SHP77 (cell line): ENCODE measurements at places on chromosomes 7 and 10.

- no peak for DNase-seq
These were observed 18.5 kb downstream of the RFC2 start for GRCh38 chr7:74235518-74236268.

DNA sequence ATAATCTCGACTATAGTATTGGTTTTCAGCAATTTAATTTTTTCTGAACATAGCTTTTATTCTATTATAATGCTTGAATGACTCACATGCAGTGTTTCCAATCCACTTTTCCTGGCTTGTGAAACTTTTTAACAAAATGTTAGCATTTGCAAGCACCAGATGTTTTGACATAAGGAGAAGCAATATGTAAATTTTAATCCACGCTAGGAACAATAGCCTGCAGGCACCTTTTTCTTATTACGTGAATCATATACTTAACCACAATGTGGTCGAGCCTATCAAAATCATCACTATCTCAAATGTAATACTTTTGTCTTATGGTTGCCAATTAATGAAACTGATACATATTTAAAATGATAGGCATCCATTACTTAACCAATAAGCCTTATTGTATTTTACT lies 97.1 kb downstream of the TFEC start:
- DNase-seq, result no peak

DNA sequence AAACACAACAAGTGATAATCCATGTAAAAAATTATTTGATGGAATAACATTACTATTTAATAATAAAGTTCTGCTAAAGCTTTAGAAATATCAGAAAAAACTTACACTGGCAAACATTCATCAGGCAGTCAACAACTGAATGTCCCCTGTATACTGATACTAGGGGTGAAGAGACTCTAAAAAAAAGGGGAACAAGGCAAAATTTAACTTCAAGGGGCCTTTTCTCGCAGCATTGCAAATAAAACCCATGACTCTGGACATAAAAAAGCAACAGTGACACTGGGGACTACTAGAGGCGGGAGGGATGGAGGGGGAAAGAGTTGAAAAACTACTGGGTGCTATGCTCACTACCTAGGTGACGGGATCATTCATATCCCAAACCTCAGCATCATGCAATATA lies 5.8 kb upstream of the IFRD1 start:
- DNase-seq, result no peak

DNA sequence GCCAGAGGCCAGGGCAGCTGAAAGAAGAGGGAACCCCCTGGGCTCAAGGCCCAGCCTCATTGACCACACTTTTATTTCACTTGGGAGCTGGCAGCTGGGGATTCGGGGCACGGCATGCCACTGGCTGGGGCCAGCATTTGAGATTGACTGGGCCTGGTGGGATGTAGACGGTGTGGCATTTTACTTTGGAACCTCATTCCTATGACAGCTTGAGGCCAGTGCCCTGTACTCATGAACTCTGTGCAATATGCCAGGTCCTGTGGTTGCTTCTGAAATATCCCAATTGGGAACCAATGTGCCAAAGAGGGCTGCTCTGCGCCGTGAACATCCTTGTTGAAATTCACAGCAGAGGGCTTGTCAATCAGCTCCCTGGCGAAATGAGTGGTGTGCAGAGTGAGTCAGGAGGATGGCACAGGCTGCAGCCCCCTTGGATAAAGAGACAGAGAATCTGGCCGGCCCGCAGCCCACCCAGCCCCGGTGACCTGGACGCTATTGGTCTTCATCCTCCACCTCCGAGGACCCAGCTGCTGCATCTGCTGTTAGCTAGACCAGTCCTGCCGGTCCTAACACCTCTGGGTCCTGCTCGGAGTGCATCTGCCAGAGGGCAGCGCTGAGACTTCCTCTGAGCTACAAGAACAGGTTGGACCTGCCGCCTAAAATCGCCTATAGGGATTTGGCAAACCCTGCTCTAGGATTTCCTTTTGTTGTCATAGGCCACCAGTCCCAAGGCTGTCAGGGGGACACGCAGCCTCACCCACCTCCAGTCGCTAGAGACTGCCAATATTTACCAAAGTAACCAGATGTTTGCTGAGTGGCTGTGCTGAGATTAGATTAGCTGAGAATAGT lies 58.0 kb downstream of the PRKAG2 start:
- DNase-seq, result no peak

- DNase-seq, result no peak
These were observed 7.6 kb downstream of the BPGM start for GRCh38 chr7:134654104-134654775.

GRCh38 chr10:71774916-71775702 lies 1.8 kb upstream of the VSIR start:
- no peak for DNase-seq

- DNase-seq, result no peak
These were observed 16.4 kb downstream of the ITGA8 start for GRCh38 chr10:15703151-15703880.

DNA sequence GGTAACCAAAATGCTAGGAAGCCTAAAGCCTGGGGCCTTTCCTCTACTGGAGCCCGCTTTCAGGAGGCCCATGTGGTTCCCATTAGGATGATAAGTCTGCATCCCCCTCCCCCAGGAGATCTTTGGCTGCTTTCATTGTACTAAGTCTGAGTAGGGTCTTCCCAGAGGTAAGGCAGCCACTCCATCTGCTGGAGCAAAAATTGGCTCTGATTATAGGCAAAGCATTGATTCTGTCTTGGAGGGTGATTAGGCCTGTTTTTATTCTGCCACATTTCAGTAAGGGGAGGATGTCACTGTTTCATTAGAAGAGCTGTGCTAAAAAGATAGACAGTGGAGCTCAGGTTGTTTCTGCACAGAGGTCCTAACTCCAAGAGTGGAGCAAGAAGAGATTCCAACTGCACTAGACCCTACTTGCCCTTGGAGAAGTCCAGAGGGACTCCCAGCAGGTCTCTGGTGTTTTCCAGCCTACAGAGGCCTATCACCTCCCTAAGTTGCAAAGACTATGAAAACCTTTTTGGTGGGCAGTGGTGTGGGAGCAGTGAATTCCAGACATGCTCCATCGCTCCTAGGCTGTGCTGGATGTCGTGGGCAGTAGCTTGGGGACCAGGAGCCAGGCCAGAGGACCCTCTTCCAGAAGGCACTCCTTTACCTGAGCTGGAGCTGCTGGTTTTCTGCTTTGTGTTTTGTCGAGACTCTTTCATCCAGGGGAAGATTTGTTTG lies 7.1 kb upstream of the HOXA2 start:
- no peak for DNase-seq

- no peak for DNase-seq
These were observed 275.5 kb downstream of the PLXNA4 start for GRCh38 chr7:132300599-132301277.

DNA sequence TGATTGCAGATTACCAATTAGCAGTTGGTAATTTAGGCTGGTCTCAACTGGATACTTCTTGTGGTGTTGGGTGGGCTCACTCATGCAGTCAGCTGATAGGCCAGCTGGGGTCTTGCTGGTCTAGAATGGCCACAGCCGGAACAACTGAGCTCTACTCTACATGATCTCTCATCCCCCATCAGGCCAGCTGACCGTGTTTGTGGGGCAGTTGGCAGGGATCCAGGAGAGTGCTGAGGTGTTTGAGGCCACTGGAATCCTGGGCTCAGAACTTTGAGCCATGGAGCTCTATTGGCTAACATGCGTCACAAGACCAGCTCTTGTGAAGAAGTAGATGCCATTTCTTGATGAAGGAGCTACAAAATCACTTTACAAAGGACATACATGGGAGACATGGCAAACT lies 242.4 kb downstream of the GFRA1 start:
- DNase-seq, result no peak

GRCh38 chr10:24928163-24928562 lies 24.2 kb downstream of the PRTFDC1 start:
- no peak for DNase-seq

DNA sequence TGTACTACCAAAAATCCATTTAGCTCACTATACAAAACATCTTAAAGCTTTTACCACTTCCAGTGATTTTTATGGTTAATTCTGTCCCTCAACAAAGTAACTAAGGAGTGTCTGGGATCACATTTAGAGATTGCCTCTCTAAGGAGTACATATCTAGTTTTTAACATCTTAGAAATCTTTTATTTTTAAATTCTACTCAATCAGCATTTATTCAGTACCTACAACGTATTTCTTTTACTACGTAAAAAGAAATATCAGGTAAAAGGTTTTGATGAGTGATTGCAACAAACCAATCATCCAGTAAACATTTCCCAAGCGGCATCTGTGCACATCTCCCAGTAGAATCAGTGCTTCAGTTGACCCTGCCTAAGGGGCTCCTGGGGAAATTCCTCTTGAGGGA lies 31.9 kb downstream of the LAMB1 start:
- no peak for DNase-seq

- no peak for DNase-seq
These were observed 165.2 kb downstream of the PTEN start for GRCh38 chr10:88028654-88029053.

GRCh38 chr7:18771834-18772566 lies 276.5 kb downstream of the HDAC9 start:
- DNase-seq, result no peak

GRCh38 chr7:7704867-7705266 lies 13.5 kb downstream of the RPA3 start:
- no peak for DNase-seq
